Skin of body (tissue), 3 donors: ENCODE measurements at places on chromosomes 3 and 15.

GRCh38 chr3:41209646-41210045 is 10.3 kb downstream of the CTNNB1 start:
- DNase-seq = no peak

DNA sequence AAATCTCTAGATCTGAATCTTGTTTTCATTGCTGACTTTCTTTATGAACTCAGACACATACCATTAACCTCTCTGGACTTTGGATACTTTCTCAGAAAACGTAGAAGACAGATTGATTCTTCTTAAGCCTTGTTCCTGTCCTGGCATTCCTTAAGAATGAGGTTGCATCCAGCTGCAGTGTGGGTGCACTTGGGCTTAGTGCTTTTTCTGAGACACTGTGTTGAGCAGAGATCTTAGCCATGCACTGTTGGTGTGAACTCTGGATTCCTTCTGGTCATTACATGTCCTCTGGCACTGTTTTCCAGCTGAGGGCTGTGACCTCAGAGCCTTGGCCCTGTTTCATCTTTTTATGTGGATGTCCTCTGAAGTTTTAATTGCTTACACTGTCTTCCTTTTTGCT is 428.3 kb downstream of the CNTN4 start:
- DNase-seq = no peak

DNA sequence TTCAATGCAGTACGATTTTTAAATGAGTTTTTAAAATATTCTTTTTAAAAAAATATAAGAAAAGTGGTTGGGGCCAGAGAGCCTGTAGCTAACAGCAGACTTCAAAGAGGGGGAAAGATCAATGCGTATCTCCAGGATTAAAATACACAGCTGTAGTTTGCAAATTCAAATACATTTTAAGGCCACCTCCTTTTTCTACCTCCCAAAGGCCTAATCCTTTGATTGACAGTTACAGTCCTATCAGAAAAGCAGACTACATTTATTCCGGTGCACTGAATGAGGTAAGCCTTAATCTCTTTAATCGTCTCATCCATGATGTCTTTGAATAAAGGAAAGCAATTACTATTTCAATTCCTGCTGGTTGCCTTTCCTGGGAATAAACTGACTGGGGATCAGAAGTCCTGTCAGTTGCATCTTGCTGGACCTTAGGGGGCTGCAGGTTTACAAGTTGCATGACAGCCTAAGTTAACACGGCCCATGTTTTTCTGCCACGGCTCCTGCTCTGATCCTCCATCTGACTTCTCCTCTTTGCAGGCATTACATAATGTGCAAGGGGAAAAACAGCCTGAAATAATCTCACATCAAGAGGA is 51.7 kb downstream of the CADPS start:
- no peak for DNase-seq

GRCh38 chr15:73389539-73389938 is 20.8 kb upstream of the HCN4 start:
- DNase-seq = no peak

DNA sequence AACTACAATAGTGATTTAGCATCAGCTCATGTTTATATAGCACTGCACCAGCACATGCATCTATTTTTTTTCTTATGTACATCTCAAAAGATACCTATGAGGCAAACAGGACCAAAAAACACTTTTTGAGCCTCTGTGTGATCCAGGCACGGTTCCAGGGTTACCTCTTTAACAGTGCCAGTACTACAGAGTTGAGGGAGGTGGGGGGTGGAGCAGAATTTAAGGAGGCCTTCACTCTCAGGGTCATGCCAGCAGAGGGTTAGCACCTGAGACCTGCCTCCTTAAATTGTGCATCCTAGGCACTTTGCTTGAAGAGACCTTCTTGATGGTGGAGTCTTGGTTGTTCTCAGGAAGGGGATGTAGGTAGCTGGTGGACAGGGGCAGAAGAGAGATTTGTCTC is 150.3 kb upstream of the TBL1XR1 start:
- DNase-seq = no peak

DNA sequence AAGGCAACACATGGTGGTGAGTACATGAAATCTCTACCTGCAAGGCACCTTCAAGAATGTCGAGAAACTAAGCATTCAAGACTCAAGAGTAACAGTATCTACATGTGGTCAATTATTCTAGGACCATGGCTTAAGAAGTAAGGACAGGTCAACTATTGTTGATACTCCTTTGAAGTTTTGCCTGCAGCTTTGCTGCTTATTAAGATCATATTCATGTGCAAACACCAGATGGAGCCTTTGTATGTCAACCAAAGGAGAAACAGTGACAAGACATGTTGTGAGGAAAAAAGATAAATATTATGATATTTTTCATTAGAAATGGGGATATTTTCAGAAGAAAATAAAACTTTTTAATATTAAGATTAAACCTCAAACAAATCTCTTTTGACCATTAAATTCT is 52.3 kb upstream of the FGF7 start:
- DNase-seq = no peak

- no peak for DNase-seq
These were observed 30.8 kb upstream of the SLC25A36 start for GRCh38 chr3:140910860-140911259.

DNA sequence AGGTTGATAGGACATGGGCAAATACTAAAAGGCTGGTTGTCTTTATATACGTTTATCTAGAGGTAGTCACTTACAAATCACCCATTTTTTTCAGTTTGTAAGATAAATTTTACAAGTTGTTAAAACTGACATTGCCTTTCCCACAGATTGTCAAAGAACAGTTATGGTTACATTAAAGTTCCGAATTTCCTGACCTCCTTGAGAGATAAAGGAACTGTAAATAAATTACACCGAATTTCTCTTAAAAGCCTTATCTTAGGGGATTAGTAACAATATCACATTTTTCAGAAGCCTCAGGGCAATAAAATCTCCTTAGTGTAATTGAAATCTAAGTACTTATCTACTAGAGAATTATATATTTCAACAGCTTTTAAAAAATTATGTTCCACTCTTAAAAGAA is 49.5 kb downstream of the ZPLD1 start:
- no peak for DNase-seq

DNA sequence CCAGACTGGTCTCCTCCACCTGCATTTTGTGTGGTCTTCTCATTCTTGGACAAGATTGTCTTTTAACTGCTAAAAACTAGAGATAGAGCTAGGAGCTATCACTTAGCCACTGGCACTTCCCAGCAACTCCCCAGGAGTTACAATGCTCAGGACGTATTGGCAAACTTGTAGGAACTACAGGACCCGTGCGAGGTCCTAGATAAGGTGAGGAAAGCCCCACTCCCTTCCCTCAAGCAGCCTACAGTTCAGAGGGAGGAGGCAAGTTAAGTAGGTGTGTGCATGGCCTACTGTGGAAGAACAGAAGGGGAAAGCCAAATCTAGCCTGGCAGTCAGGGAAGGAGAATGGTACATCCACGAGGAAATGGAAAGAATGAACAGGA is 504.7 kb upstream of the PROK2 start:
- DNase-seq = no peak

GRCh38 chr3:127556565-127556964 is 34.0 kb downstream of the TPRA1 start:
- DNase-seq = no peak

- DNase-seq = no peak
These were observed 16.9 kb upstream of the NLGN1 start for GRCh38 chr3:173380681-173381080.

- no peak for DNase-seq
These were observed 675 bp downstream of the PSMD6 start for GRCh38 chr3:64022451-64023186.

GRCh38 chr3:174330303-174330702 is 528.8 kb upstream of the NAALADL2 start:
- peak; percentile 9 for DNase-seq

DNA sequence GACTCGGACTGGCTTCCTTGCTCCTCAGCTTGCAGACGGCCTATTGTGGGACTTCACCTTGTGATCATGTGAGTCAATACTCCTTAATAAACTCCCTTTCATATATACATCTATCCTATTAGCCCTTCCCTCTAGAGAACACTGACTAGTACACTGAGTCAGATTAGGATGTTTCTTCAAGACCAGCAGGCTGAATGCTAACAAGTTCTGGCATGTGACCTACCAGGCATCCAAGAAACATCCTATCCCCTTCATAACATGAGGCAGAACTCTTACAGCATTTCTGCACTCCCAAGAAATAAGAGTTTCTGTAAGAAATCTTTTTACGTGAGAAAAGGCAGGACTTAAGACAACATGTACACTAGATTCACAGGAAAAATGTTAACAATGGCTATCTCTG is 9.3 kb downstream of the CFAP92 start:
- no peak for DNase-seq

DNA sequence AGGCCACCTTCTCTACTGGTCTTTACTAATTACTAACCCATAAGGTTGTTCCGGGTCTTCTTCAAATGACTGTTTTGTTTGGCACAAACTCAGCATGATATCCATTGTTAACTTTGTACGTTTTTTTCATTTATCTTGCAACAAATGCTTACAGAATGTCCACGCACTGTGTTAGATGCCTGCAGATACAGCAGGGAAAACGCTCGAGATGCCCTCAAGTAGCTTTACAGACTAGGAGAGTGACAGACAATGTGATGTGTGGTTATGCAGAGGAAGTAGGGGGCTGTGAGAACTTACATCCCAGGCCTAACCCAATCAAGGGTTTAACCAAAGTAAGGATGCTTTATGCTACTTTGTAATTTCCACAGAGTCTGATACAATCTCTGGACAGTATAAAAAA is 949 bp upstream of the RFC4 start:
- DNase-seq = no peak

DNA sequence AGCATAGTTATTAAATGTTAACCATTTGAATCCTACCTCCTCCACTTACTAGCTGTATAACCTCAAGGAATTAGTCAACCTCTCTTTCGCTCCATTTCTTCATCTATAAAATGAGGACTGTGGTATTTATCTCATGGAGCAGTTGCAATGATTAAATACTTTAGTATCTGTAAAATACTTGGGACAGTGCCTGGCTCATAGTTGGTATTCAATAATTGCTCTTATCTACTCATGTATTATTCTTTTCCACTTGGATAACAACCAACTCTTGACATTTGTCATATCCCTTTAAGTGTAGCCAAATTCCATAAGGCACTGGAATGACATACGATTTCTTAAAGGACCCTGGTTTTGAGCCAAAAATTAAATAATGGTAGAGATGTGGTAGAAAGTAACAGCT is 72.0 kb downstream of the FSIP1 start:
- no peak for DNase-seq

DNA sequence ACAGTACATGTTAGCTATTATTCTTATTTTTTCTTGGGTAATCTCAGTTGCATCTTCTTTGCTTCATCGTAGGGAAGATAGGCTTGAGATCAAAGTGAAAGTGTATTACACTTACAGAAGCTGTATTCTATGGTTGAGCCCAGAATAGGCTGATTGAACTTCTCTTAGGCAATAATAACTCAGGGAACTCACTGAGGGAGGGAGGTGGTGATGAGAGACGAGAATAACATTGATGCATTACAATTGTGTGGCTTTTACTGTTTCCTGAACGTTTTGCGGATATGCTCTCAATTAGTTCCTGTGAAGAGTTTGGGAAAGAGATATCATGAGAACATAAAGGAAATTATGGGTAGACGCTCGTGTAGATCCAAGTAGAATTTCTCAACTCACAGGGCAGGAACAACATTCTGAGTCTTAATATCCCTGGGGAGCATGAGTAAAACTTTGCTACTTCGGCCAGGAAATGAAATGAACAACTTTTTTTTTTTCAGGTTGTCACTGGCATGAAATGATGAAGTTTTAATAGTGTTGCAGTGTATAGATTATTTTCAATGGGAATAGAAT is 302.2 kb downstream of the TUSC7 start:
- no peak for DNase-seq

DNA sequence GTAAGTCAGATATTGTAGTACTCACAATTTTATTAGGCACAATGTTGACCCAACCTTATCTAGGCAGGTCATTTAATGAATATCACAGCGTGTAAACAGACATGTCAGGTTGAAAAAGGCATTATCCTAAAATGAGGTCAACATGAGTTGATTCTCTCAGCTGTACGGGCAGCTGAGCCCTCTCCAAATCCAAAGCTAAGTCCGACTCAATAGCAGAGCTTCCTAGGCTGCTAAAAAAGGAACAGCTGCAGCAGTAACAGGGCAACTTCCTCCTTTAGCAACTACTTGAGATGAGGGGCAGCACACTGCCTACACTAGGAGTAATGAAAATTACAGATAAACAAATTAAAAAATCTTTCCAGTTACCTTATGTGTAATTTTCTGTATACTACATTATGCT is 189.2 kb downstream of the CADM2 start:
- DNase-seq = no peak

DNA sequence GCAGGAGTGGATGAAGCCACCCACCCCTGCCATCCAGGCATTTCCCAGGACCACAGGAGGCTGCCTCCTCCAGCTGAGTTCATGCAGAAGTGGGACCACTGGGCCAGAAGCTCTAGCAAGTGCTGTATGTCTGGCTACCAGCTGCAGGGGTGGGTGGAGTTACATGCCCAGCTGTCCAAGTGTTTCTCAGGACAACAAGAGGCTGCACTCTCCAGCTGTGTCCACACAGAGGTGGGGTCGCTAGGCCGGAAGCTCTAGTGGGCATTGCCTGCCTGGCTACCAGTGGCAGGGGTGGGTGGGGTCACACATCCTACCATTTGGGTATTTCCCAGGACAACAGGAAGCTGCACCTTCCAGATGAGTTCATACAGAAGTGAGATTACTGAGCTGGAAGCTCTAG is 234.0 kb upstream of the PPP2R3A start:
- no peak for DNase-seq

DNA sequence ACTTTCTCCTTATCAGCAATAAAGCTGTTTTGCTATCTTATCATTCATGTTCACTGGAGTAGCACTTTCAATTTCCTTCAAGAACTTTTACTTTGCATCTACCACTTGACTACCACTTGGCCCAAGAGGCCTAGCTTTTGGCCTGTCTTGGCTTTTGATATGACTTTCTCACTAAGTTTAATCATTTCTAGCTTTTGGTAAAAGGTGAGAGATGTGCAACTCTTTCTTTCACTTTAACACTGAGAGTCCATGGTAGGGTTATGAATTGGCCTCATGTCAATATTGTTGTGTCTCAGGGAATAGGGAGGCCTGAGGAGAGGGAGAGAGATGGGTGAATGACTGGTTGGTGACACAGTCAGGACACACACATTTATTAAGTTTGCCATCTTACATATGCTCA is 31.0 kb upstream of the FAM3D start:
- DNase-seq = no peak

DNA sequence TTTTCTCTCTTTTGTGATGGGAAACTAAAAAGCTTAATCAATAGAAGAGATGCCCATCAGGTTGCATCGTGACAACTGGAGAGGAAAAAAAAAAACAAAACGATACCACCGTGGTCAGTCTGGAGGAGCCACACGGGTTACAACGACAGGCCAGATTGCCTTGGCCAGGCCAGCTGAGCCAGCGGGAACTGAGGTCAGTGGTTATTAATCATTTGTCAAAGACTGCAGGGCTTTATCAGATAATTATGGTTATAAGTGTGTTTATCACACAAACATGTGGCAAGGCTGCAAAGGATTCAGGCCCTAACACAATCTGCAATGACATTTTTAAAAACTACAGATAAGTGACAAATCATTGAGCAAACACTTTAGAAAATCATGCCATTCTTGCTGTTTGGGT is 135.0 kb upstream of the FAM3D start:
- no peak for DNase-seq
